Endodermal cell (in vitro differentiated cells): ENCODE measurements at places on chromosomes 1 and 21. TPM values are rescaled to one million over a fixed set of nuclear protein-coding genes. Genes with fewer than 3 reads are reported as not detected.

GRCh38 chr1:46532095-46532494 is 19.4 kb downstream of the KNCN start:
- peaks cover 94% of the 10 kb centered on the region for H3K27me3 ChIP-seq
- H3K4me3 ChIP-seq, result no peak overlapping the region
- H3K36me3 ChIP-seq, result no peaks in the 10 kb centered on the region
- no peak for DNase-seq
- peaks cover 7% of the 10 kb centered on the region for H3K4me1 ChIP-seq

GRCh38 chr1:93025572-93025971 is 53.5 kb upstream of the MTF2 start:
- H3K27me3 ChIP-seq, result peaks cover 16% of the 10 kb centered on the region
- no peak for DNase-seq
- no peaks in the 10 kb centered on the region for H3K4me1 ChIP-seq

GRCh38 chr1:108077991-108078390 is 113.0 kb upstream of the VAV3 start:
- H3K27ac ChIP-seq, result no peak overlapping the region
- H3K27me3 ChIP-seq, result no peaks in the 10 kb centered on the region
- no peak overlapping the region for H3K4me3 ChIP-seq

DNA sequence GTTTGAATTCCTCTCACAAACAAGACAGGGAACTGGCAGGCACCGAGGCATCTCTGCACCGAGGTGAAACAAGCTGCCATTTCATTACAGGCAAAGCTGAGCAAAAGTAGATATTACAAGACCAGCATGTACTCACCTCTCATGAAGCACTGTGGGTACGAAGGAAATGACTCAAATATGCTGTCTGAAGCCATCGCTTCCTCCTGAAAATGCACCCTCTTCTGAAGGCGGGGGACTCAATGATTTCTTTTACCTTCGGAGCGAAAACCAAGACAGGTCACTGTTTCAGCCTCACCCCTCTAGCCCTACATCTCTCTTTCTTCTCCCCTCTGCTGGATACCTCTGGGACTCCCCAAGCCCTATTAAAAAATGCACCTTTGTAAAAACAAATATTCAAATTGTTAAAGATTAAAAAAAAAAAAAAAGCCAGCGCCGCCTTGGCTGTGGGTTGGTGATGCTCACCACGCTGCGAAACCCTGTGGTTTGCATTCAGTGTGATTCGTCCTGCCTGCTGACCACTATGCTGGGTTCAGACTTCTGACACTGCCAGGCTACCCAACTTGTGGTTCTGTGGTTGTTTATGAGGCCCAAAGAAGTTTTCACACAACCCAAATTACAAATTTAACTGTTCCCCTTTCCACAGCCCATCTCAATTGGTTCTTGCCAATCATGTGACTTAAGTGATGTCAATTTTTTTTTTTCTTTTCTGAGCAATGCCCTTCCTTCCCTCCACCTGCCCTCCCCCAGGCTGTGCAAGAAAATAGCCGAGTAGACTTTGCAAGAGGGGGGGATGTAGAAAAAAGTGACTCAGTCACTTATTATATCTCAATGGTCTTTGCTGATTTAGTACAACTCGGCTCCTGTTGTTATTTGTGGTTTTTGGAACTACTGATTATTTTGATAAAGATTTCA is at the start of gene RUNX1:
Gene RUNX1 (minus strand): TSS at position 597 of the 912 bp plus-strand sequence.
- no peak within 1 kb of the TSS for H3K27ac ChIP-seq
- H3K27me3 ChIP-seq, result no peaks in the 10 kb centered on the region
- no peaks in the 10 kb centered on the region for H3K36me3 ChIP-seq
- H3K4me1 ChIP-seq, result peaks cover 4% of the 10 kb centered on the region
- no peak within 1 kb of the TSS for H3K4me3 ChIP-seq

DNA sequence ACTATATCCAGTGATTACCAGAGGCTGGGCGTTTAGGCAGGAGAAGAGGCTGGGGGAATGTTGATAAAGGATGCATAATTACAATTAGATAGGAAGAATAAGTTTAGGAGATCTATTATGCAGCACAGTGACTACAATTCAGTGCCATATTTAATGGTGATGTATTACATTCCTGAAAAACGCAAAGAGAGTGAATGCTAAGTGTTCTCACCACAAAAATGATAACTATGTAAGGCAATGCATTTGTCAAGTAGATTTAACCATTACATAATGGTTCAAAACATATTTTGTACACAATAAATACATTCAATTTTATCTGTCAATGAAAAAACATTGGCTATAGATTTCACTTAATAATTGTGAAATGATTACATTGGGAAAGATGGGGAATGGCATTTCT is 548.9 kb downstream of the NUF2 start:
- H3K4me1 ChIP-seq, result peaks cover 4% of the 10 kb centered on the region
- H3K4me3 ChIP-seq, result no peak overlapping the region
- H3K36me3 ChIP-seq, result no peaks in the 10 kb centered on the region
- H3K27me3 ChIP-seq, result no peaks in the 10 kb centered on the region

DNA sequence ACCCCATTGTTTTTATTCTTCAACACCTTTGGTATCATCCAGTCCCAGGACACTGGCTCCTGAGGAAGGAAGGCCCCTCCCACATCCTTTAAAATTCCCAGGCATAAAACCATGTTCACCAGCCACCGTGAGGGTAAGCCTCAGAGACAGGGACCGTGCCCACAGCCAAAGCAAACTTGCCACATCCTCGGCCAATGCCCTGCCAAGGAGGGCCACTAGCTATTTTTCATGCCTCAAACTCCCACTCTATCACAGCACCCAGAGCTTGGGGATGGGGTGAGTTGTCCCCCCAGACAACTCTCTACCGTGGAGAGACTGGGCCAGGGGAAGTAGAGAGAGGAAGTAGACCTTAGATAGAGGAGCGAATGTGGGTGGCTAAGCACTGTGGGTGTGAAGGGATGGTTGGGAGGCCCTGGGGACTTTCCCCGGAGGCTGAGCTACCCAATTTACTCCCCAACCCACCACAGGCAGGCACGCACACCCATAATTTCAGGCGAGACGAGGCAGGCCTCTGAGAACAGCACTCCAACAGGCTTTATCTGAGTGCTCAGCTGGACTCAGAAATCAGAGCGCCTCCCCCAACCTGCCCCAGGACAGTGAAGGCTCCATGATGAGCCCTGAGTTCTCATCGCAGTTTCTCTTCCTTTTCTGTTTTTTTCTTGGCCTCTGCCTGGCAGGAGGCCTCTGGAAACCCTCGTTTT is 15.9 kb upstream of the BTG2 start:
- peaks cover 12% of the 10 kb centered on the region for H3K4me1 ChIP-seq
- peak; percentile 72 for DNase-seq
- H3K27ac ChIP-seq, result peak overlapping the region; percentile 93
- H3K4me3 ChIP-seq, result peak overlapping the region; percentile 61
- H3K27me3 ChIP-seq, result no peaks in the 10 kb centered on the region

DNA sequence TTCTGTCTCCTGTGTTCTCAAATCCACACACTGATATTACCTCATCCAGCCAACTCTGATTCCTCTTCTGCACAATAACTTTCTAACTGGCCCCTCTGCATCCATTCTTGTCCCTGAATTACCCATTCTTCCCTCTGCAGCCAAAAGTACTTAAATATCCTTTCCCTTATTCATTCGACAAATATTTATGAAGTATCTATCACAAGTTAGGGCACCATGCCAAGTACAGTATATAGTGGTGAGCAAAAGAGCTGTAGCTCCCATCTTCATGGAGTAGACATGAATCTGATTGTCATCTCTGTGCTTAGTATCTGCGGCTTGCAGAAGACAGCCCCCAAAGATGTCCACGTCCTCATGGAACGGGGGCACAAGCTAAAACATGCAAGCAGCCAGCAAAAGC is 316.8 kb downstream of the SETD4 start:
- DNase-seq, result no peak
- peaks cover 50% of the 10 kb centered on the region for H3K27me3 ChIP-seq
- no peak overlapping the region for H3K27ac ChIP-seq
- H3K36me3 ChIP-seq, result no peaks in the 10 kb centered on the region
- no peak overlapping the region for H3K4me3 ChIP-seq

GRCh38 chr1:65344171-65344814 is 35.0 kb downstream of the DNAJC6 start:
- no peaks in the 10 kb centered on the region for H3K36me3 ChIP-seq
- H3K4me1 ChIP-seq, result peaks cover 20% of the 10 kb centered on the region
- no peak overlapping the region for H3K4me3 ChIP-seq
- no peaks in the 10 kb centered on the region for H3K27me3 ChIP-seq

- no peak overlapping the region for H3K27ac ChIP-seq
- DNase-seq, result no peak
- no peaks in the 10 kb centered on the region for H3K36me3 ChIP-seq
These were observed 12.4 kb upstream of the PEAR1 start for GRCh38 chr1:156881101-156881500.

The KRTAP19-5 gene
- total RNA-seq, result not detected in 3 replicates

The C1orf52 gene
- total RNA-seq, result 36.5 and 41.0 TPM in 2 replicates

The RGS16 gene
- total RNA-seq, result 12.7 to 19.4 TPM (median 18.5 TPM) in 3 replicates

The SLC35F3 gene
- total RNA-seq, result 14.4 to 18.5 TPM (median 15.8 TPM) in 3 replicates

The C1orf21 gene
- total RNA-seq, result 9.1 and 11.4 TPM in 2 replicates

The SEMA4A gene
- total RNA-seq, result 7.4 and 10.3 TPM in 2 replicates

The RABGAP1L gene
- total RNA-seq, result 34.3 and 36.9 TPM in 2 replicates

The OPTC gene
- total RNA-seq, result 0.26 TPM in 1 of 2 replicates, not detected in the other

The TNFRSF4 gene
- not detected in 3 replicates for total RNA-seq

The HES3 gene
- total RNA-seq, result not detected in 3 replicates

The TEDDM1 gene
- total RNA-seq, result not detected in 3 replicates
